Stimulated activated CD8-positive, alpha-beta memory T cell treated with anti-CD3 and anti-CD28 coated beads, Interleukin-2, amount 100 ng/mL, for 48 hours (primary cell): ENCODE measurements at places on chromosomes 1 and 21.
A peak's percentile ranks its signal among the peaks of the same experiment; 100 is the strongest.

DNA sequence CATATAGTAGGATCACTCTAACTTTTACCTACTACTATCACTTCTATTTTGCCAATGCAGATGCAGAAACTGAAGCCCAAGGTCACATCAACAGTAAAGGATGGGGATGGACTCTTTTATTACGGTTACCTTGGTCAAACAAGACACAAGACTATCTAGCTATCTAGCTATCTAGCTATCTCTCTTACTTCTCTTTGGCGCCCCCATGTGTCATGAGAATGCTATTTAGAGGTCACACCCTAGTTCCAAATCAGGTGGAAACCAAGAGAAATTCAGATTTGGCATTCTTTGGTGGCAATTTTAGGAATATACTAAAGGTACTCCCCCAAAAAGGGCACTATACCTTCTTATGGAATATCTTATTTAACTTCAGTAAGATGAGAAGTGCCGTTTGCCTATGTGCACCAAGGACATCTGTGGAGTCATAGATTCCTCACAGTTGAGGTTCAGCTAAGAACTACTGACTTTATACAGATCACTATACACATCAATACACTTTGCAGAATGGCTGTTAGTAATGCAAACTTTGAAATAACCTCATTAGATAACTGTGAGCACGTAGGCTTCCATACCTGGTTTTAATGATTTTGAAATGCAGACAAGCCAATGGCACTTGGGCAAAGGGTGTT lies 6.7 kb downstream of the ZNF648 start:
- DNase-seq = peak; percentile 34

DNA sequence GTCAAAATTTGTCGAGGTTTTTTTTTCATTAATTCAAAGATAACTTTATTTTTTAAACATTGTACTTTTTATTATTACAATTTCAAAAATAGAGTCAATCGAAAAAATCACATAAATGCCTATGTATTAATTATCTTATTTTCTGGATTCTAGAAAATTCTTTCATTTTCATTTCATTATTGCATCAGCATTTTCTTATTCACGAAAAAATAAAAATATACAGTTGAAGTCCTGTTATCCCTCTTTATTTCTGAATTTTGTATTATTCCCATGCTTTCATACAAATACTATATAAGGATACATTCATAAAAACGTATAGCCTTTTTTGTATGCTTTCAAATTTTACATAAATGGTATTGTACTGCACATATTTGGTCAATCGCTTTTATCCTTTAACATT lies 681.0 kb upstream of the USP24 start:
- no peak for DNase-seq

DNA sequence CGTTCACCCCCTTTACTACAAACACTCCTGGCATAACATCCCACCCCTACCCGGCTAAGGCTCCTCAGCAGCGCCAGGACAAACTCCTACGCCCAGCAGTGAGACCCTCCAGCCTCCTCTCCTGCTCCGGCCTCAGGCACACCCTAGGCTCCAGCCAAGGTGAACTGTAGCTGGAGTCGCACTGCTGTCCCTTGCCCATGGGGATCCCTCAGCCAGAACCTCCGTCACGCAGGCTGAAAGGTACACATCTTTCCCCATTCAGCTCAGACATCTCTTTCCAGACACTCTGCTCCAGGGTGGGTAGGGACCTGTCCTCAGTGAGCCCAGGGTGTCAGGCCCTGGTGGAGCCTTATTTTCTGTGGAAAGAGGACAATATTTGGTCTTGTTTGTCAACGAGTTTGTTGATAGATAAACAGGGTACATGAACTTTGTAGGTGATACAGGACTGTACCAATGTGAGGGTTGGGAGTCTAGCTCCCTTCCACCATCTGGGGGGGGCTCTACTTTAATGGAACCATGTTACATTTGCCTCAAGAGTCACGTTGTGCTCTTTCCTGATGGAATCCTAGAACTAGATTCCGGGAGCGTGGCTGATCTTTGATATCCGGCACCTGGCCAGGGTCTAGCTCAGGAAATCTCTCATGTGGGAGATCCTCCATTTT lies 56.5 kb upstream of the SSBP3 start:
- no peak for DNase-seq

GRCh38 chr1:21668232-21668950 lies 766 bp downstream of the RAP1GAP start:
- DNase-seq = no peak

DNA sequence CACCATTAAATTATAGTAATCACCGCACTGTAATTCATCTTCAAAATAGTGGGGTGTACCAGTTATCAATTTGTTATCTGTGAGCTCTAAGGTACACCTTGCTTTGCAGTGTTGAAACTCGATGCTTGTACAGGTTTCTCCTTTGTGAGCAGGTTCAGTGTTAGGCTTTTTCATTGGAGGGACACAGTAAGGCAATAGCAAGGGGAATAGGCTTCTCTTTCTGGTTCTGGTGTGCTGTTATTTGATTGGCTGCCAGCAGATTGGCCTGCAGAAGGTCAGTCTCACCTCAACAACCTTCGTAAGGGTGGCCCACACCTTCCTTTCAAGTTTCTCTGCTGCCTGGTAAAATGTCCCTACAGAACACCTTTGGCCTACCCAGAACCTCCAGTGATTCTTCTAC lies 76.2 kb upstream of the B3GALT2 start:
- DNase-seq = no peak

- no peak for DNase-seq
These were observed 38.3 kb downstream of the TCEANC2 start for GRCh38 chr1:54091666-54092065.

- DNase-seq = no peak
These were observed 87.4 kb upstream of the CLDN14 start for GRCh38 chr21:36567216-36567885.

GRCh38 chr1:3003941-3004270 lies 17.4 kb upstream of the ACTRT2 start:
- DNase-seq = no peak

GRCh38 chr1:94989398-94989797 lies 62.5 kb upstream of the CNN3 start:
- DNase-seq = no peak

DNA sequence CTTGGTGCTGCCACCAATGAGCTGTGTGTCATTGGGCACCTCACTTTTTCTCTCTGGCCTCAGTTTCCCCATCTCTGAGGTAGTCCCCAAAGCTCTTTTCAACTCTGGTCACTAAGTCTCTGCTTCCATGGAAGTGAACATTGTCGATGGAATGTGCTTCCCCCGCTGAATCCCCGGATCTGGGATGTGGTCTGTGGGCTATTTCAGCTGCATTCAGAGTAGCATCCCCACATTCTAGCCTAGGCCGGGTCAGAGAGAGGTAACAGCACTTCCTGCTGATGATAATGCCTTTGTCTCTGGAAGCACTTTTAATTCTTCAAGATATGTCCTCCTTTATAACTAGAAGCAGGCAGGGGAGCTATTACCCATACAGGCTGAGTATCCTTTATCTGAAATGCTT lies 29.8 kb downstream of the RASSF5 start:
- DNase-seq = no peak

DNA sequence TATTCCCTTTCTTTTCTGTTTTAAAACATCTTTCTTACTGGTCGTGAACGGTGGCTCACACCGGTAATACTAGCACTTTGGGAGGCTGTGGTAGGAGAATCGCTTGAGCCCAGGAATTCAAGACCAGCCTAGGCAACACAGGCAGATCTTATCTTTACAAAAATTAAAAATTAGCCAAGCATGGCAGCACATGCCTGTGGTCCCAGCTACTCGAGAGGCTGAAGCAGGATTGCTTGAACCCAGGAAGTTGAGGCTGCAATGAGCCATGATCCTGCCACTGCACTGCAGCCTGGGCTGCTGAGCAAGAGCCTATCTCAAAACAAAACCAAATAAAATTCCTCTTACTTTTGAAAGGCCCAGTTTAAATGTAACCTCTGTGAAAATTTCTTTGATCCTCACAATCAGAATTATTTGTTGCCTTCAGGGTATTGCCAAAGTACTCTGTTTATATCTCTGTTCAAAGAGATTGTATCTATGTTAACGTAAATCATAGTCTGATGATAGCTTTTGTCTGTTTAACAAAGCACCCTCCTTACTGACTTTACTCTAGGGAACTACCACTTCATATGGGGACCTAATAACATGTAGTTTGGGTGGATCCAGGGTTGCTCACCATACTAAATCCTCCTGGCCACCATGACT lies 71.6 kb downstream of the RERE start:
- no peak for DNase-seq

DNA sequence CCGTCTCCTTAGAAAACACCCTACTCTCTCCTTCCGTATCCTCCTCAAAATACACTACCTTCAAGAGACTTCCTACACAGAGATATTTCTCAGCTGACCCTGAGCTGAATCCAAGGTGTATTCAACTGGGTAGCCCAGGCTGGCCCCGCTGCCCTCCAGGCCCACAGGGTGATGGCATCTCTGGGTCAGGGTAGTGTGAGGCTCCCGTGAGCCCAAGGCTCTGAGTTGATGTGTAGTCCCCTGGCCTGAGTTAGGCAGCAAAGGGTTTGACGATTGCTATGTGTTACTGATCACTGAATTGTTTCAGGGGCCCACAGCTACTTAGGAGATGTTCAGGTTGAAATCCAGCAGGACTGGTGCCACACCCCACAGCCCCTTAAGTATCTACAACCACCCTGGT lies 6.7 kb downstream of the INAVA start:
- DNase-seq = no peak

- DNase-seq = no peak
These were observed 86.8 kb downstream of the LRRC8C start for GRCh38 chr1:89719502-89720306.

DNA sequence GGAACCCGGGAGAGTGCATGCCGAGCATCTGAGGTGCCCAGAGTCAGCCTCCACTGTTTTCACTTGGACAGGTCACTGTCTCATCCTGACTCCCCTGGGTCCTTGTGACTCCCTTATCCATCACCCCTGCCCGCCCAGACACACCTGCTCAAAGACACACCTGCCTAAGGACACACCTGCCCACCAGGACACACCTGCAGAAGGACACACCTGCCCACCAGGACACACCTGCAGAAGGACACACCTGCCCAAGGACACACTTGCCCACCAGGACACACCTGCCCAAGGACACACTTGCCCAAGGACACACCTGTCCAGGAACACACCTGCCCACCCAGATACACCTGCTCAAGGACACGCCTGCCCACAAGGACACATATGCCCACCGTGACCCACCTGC lies 70.8 kb upstream of the ARHGEF16 start:
- DNase-seq = no peak

GRCh38 chr21:16563795-16564194 lies 834.0 kb downstream of the USP25 start:
- DNase-seq = no peak

DNA sequence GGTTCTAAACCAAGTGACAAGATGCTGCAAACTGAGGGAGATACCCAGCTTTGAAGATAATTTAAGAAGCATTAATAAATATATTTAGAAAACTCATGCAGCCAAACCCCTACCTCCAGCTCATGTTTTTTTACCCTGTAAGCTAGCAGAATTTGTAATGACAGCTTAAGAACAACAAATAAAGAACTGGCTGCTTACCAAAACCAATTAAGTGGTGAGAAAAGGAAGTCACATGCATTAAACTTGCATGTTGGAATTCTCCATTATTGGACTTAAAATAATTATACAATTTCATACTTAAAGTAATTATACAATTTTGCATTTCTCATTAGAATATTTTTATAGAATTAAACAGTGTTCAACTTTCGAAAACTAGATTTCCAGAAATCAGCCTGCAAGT lies 75.6 kb upstream of the CNIH3 start:
- DNase-seq = no peak

GRCh38 chr1:203202431-203203245 lies 16.1 kb upstream of the CHI3L1 start:
- DNase-seq = no peak

DNA sequence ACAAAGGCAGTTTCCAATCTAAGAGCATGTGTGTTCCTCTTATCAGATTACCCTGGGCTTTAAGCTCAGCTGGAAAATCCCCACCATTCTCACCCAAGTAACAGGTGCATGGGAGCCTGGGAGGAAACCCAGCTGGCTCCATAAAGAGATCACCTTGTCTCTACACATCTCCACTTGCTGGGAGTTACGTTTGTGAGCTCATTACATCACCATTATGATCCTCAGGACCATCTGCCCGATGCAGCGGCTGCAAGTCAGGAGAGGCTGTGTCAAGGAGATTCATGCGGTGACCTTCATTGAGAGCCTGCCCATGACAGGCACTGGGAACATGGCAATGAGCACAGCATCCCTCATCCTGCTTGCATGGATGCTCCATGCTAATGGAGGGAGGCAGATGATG lies 618.0 kb downstream of the NPHP4 start:
- no peak for DNase-seq

- DNase-seq = no peak
These were observed 58.5 kb downstream of the RIMS3 start for GRCh38 chr1:40606978-40607377.

DNA sequence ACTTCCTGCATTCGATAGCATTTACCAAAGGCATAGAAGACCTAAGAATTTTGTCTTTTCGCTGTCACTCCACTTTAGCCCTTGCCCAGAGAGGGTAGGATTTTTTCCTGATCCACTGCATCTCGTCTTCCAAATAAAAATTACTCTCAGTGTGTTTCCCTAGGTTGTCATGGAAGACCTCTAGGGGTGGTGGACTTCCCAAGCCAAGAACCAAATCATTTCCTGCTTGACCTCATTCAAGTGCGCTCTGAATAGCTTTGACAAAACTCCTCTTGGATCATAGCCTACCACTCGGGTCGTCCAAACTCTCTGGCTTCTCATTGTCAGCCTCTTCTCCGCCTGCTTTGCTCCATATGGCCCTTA lies 431 bp upstream of the C1orf52 start:
- no peak for DNase-seq

- DNase-seq = no peak
These were observed 51.7 kb downstream of the PRAMEF20 start for GRCh38 chr1:13461977-13462376.

DNA sequence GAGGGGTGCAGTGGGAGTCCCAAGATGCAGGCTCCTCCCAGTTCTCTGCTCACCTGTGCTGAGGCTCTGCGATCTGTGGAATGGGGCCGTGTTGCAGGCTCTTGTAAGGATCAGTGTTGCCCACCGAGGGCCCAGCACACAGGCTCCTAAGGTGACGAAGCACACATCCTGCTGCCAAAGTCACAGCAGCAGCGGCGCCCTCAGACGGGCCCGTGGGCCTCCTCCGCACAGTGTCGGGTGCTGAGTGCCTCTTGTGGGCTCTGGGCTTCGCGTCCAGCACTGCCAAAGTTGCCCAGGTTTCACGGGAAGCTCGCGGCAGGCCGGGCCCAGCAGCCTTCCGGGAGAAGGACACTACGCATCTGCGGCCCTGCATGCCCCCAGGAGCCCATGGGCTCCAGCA lies 72.1 kb upstream of the ABCG1 start:
- DNase-seq = no peak

- no peak for DNase-seq
These were observed 231.9 kb downstream of the PTPRU start for GRCh38 chr1:29467989-29468900.
